ENCODE measurements at places on chromosomes 2 and 18. TPM values are rescaled to one million over a fixed set of nuclear protein-coding genes. Genes with fewer than 3 reads are reported as not detected.

FAM110C gene
- total RNA-seq = not detected

ALPG gene
- not detected for total RNA-seq

GREB1 gene
- total RNA-seq = 0.78 TPM

ST8SIA5 gene
- total RNA-seq = 11.8 TPM

COLEC11 gene
- total RNA-seq = not detected

RGPD5 gene
- 28.5 TPM for total RNA-seq

FABP1 gene
- not detected for total RNA-seq

GDF7 gene
- not detected for total RNA-seq

SPATA3 gene
- not detected for total RNA-seq
